Activated T-helper 1 cell treated with anti-CD3 and anti-CD28 coated beads, Interleukin-12 subunit alpha, Interleukin-12 subunit beta, Interleukin-2, Interleukin-4 antibody, amounts not matched to agents 30 ng/mL and 10 ng/mL and 1 ng/mL, durations not matched to agents 14 hours and 24 hours and 36 hours (primary cell): ENCODE measurements at places on chromosomes 6 and 20. TPM values are rescaled to one million over a fixed set of nuclear protein-coding genes. Genes with fewer than 3 reads are reported as not detected.
A peak's percentile ranks its signal among the peaks of the same experiment; 100 is the strongest.

OR12D3 gene
- total RNA-seq = not detected in 2 replicates

- DNase-seq = no peak
These were observed 24.7 kb downstream of the TAF4 start for GRCh38 chr20:62040933-62041332.

DNA sequence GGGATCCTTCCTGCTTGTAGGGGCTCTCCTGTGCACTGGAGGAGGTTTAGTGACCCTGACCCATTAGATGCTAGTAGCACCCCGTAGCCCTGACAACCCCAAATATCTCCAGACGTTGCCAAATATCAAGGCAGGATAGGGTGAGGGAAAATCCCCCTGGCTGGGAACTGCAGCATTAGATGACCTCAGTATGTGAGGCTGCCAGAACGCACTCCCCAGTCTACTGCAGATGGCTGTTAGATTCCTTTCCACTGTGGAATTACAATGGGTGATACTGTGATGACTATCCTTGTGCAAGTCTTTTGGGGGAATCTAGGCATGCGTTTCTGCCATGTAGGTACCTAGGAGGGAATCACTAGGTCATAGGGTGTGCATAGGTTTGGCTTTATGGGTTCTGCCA, 226.3 kb upstream of the KCNG1 start:
- no peak for DNase-seq

SLC13A3 gene
- total RNA-seq = 0.24 TPM in 1 of 2 replicates, not detected in the other

C6orf132 gene
- total RNA-seq = 0.18 and 0.20 TPM in 2 replicates

FNDC11 gene
- 0.15 and 0.26 TPM in 2 replicates for total RNA-seq

KCNK17 gene
- total RNA-seq = not detected in 2 replicates

DNA sequence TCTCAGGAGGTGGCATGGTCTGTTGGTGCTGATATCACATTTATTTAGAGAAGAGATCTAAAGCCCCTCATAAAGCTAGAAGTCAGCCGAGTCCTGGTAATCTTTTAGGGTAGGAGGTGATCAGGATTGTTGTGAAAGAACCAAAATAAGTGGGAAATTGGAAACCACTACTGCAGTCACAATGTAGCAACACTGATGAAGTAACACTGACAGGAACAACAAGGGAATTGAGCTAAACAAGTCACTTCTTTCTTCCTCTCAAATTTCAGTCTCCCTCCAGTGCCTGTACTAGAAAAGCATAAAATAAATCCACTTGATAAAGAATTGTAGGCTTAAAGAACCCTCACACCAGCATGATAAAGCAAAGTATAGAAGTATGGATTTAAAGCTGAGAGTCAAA, 1509.0 kb downstream of the GRIK2 start:
- no peak for DNase-seq

GRCh38 chr6:42251911-42252637, 34.4 kb upstream of the MRPS10 start:
- DNase-seq = no peak

DNA sequence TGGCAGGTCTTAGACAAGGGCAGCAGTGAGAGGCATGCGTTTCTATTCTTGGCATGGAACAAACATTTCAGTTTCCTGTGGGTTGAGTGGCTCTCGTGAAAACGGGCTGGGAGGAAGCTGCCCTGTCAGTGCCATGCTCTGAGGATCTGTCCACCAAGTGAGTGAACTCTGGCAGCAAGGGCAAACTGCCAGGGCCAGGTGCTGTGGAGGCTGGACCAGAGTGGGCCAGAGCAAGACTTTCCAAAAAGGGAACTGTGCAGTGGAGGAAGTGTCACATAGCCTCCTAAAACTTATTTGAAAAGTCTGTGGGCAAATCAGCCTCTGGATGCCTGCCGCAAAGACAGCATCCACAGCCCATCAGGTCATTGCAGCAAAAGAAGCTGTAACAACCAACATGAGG, 44.2 kb upstream of the TAB2 start:
- no peak for DNase-seq

DNA sequence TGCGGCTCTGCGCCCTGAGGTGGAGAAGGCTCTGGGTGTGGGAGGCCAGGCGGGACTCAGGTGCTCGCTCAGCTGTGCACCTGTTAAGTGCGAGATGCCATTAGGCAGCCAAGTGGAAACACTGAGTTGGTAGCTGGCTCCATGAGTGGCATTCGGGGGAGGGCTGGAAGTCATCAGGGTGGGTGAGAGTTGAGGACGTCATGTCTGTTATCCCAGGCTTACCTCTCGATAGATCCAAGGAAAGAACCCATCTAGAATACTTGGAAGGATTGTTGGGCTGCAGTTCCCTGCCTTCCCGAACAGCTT, 41.3 kb downstream of the TAF8 start:
- no peak for DNase-seq

DNA sequence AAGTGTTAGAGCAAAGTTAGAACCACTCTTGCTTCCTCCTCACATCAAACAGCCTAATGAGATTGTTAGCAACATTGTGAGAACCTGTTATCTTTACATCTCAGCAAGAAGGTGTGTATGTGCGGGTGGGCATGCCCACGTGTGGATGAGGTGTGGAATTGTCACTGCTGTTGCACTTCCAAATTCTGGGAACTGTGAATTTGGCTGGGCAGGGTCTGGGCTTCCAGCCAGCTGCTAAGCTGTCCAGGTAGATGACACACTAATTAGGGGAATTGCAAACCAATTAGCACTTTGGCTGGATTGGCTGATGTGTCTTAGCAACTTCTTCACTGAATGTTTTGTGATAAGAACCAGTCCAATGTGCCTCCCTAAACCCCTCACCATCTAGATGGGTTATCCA, 848.2 kb downstream of the DHX35 start:
- no peak for DNase-seq

FAM217A gene
- total RNA-seq = not detected in 2 replicates

CST2 gene
- total RNA-seq = not detected in 2 replicates

DNA sequence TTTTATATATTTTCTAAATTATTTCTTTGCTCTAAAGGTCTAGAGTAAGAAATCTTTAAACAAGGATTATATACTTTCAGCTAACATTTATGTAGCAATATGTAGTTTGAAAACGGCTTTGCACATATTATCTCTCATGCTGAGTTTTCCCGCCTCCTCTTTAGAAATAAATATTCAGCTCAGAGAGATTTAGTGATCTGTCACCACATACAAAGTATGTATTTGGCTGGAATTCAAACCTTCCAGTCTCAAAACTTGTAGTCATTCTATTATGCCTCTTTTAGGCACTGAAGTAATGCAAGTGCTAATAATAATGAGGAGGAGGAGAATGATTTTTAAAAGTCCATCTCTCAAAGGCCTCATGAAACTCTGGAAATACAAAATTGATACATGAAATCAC, 525.0 kb downstream of the GRIK2 start:
- DNase-seq = no peak

DNAH8 gene
- 0.03 and 0.05 TPM in 2 replicates for total RNA-seq

DNA sequence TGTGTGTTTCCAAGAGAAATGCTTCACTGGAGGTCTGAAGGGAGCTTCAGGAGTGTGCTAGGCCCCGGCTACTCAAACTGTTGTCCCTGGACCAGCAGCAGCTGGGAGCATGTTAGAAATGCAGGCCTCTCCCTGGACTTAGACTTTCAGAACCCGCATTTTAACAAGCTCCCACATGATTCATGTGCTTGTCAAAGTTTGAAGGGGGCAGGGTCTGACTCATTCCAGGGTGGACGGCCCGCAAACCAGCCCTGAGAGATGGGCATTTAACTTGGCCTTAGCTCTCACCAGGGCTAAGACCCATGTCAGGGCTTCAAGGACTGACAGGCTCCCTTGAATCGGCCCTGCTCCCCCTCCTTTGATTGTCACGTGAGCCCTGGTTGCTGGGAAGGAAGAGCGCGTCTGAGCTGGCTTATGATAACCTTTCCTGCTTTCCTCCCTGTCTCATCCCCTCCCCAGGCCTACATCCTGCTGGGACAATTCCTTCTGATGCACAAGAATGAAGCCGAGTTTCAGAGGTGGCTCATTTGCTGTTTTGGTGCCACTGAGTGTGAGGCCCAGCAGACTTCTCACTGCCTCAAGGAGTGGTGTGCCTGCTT, 35.5 kb downstream of the BANF2 start:
- DNase-seq = no peak

- no peak for DNase-seq
These were observed 3.7 kb upstream of the FASTKD5 start for GRCh38 chr20:3163099-3164042.

CLIC5 gene
- total RNA-seq = 1.3 and 1.5 TPM in 2 replicates

DNA sequence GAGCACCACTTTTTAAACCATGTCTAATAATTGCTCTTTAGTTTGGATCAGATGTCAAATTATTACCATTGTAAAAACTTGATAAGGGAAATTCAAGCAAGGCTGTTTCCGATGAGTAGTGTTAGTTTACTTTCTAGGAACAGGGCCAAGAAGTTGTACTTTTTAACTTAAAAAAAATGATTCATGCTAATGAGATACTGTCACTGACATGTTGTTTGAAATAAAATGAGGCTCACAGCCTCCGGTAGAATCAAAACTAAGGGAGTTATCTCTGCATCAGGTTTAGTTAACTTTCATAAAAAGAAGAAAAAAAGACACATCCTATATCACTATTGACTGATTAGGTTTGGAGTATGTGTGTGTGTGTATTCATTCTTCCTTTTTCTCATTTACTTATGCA, 55.2 kb upstream of the SUPT3H start:
- DNase-seq = no peak

DNA sequence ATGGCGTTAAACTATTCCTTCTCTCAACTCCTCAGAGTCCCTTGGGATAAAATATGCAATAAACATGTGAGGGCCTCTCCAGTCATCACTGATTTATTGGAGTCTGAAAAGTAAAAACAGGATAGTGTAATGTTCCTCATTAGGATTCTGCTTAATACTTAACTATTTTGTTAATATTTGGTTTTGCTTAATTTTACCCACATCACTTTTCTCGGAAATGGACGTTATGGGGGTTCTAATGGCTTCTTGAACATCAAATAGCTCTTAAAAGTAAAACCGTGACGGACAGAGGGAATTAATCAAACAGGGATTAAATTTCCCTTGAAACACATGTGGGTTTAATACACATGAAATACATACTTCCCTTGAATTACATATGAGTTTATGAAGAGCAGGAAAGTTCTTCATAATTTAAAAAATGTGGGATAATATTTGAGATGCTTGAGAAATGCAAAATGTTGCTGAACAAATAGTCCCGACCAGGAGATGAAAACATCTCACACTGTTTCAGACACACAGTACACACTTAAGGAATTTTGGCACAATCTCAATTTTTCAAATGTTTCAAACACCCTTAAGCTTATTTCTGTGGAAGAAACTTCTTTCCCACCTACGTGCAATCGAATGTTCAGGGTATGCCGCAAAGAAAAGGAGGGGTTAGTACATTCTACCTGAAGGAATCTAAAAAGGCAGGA, 38.4 kb upstream of the EIF2S2 start:
- DNase-seq = no peak

BEND3 gene
- total RNA-seq = 12.8 TPM in 2 replicates

VNN1 gene
- total RNA-seq = not detected in 2 replicates

- DNase-seq = peak; percentile 30
These were observed 42.6 kb downstream of the TRIM27 start for GRCh38 chr6:28880894-28881780.

DNA sequence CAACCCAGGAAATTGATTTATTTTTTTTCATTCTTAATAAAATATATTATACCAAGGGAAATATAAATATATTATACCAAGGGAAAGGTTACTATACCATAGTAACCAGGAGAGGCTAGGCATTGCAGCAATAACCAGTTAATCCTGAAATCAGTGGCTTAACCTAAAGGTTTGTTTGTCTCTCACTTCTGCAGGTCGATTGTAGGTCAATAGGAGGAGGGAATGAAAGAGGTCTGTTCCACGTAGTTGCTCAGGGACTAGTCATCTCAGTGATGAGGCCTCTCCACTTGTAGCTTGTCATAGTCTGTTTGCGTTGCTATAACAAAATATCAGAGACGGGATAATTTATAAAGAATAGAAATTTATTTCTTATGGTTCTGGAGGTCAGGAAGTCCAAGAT, 168.0 kb downstream of the GJA1 start:
- no peak for DNase-seq

SULF2 gene
- 0.52 and 0.66 TPM in 2 replicates for total RNA-seq
